CD4-positive, alpha-beta T cell treated with Interleukin-17A for 4 hours (primary cell): ENCODE measurements at places on chromosomes 1 and 21.
A peak's percentile ranks its signal among the peaks of the same experiment; 100 is the strongest.

DNA sequence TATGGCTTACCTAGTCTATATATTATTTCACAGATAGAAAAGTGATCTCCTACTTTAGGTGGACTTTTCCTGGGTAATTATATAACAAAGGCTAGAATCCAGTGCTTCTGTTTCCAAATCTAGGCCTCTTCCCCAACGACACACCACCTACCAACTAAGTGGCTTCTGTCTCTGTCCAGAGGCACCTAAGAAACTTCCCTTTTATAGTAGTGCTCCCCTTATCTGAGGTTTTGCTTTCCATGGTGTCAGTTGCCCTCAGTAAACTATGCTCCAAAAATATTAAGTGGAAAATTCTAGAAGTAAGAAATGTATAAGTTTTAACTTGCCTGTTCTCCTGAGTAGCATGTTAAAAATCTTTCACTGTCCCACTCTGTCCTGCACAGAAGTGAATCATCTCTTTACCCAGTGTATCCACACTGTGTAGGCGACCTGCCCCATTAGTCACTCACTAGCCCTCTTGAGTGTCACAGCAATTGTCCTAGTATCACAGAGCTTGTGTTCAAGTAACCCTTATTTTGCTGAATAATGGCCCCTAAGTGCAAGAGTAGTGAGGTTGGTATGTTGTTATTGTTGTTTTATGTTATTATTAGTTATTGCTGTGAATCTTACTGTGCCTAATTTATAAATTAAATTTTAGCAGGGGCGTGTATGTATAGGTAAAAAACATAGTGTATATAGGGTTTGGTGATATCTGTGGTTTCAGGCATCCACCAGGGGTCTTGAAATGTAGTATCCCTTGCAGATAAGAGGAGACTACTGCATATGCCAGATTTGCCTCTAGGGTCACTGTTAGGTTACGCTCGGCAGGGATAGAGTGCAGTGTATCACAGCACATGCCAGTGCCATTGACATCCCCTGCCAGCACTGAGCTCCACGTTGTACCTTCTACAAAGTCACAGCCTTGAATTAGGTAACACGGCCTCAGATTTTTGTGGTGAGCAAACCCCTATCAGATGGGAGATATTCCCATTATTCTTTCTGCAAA, 14.7 kb upstream of the CD53 start:
- no peak for DNase-seq

GRCh38 chr1:119384591-119384990, 16.0 kb downstream of the HAO2 start:
- DNase-seq: no peak

DNA sequence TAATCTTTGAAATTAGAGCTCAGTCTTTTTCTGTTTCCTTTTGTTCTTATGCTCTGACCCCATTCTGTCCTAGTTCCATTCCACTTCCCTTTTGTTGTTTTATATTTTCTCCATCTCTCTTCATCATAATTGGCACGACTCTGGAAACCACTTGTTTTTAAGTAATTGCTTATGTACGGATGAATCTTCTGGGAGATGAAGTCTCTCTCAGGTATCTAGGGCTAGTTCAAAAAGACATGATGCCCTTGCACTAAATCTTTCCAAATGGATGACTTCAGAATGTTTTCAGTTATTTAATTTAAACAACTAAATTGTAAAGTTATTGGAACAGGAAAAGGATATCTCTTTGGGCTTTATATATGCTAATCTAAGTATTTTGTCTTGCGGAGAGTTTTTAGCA, at the start of gene OR6F1:
OR6F1 (minus strand) TSS at position 101 of the 400 bp plus-strand sequence. CDS start 3,891 bp downstream, outside the sequence.
- DNase-seq: no peak

DNA sequence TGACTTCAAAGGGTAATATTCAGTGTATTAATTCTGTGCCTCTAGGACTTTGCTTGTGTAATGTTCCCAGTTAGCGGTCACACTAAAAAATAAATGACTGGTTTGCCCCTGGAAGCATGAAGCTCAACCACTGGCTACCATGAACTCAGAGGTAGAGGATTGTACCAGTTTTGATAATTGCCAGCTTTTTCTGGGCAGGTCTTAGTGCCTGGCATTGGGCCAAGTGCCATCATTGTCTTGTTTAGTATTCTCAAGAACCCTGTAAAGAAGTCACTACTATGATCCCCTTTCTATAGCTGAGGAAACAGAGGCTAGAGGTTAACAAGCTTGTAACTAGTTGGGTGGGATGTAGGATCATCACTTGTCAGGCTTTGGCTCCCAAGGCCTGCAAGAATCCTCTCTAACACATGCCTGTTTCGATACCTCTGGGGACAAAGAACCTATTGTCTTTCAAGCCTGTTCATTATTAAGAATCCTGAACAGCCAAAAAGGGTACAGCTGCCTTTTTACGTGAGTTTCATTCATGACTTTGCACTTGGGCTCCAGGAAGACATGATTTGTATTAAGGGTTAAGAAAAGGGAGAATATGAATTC, 121.9 kb upstream of the JUN start:
- no peak for DNase-seq

DNA sequence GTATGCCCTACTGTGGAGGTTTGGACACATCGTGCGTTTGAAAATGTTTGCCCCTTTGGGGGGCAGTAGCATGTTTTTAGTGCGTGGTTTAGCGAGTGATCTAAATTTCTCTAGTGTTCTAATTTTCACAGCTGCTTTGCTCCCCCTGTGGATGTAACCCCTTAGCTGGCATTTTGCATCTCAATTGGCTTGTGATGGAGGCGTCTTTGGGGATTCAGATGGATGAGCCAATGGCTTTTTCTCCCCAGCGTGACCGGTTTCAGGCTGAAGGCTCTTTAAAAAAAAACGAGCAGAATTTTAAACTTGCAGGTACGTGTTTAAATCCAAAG, 836 bp downstream of the CDC7 start:
- no peak for DNase-seq

- peak; percentile 39 for DNase-seq
Observed at GRCh38 chr1:226549937-226550671, 1.5 kb downstream of the STUM start.

DNA sequence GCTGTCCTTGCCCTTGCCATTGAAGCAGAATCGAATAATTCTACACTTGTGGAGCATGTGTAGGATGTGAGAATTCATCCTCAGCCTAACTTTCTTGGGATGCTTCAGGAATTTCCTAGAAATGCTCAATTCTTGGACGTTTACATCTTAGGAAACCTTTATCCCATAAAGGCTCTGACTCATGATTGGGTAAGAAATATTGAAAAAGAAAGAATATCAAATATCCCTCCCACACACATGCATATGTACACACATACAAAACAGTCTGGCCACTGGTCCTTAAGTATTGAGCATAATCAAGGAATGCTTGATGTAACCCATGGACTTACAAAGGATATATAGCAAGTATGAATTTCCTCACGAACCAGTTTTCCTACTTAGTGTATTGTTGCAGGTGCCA, 83.9 kb upstream of the IPO9 start:
- no peak for DNase-seq

- DNase-seq: no peak
Observed at GRCh38 chr1:17531682-17532487, 7.6 kb upstream of the ARHGEF10L start.

DNA sequence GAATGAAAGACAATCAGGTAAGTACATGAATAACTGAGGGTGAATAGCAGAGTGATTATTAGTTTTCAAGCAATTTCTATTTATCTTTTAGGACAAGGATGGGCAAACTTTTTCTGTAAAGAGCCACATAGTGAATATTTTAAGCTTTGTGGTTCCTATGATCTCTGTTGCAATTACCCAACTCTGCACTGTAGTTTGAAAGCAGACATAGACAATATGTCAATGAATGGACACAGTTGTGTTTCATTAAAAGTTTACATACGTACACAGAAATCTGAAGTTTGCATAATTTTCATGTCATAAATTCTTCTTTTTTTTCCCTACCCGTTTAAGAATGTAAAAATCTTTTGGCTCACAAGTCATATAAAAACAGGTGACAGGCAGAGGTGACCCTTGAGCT, 71.4 kb downstream of the ZNF281 start:
- no peak for DNase-seq

DNA sequence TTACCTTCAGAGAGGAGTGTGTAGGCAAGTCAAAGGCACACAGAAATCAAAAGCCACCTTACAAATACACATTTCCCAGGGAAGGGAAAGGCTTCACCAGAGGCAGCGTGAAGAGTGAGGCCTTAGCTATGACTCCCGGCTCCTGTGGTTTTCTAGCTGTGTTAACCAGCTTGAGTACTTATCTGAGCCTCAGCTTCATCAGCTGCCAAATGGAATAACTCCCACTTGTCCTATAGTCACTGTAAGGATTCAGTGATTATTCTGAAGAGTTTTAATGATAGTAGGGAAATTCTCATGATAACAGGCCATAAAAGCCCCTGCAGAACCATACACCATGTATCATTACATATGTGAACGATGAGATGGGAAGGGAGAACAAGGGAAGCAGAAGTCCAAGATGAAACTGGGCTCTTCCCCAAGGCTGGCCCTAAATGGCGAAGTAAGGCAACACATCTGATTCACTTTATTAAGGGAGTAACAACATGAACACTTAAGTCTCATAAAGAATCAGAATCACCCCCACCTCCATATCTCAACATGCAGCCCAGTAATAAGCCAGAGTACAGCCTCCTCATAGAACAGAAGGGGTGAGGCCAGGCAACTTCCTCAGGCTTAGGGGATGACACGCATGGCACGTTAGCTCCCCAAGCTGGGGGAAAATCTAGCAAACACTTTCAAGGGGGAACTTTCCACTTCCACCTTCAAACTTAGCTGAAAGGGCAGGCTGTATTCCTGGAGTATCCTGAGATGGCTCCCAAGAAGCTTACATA, 63.7 kb downstream of the SLC66A1 start:
- no peak for DNase-seq

GRCh38 chr1:151916726-151917370, 7.5 kb upstream of the THEM4 start:
- DNase-seq: no peak

GRCh38 chr1:199979071-199979470, 48.4 kb upstream of the NR5A2 start:
- no peak for DNase-seq

DNA sequence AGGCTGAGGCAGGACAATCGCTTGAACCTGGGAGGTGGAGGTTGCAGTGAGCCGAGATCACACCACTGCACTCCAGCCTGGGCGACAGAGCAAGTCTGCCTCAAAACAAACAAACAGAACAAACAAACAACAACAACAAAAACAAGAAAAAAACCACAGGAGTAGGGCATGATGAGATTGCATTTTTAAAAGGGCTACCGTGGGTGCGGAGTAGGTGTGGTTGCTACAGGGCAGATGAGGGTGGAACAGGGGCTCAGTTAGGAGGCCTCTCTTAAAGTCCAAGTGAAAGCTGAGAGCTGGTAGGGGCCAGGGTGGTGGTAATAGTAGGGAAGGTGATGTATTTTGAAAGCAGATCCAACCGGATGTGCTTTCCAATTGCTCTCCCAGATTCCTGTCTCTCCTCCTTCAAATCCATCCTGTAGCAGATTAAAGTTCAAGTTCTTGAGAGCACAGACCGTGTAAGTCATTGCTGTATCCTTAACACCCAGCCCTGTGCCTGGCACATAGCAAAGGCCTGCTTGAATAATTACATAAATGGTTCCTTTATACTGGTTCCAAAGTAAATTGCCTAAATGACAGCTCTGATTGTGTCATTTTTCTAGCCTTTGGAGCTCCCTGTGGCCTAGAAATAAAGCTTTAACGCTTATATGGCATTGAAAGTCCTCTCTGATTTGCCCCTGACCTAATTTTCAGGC, 4.2 kb upstream of the LINGO4 start:
- no peak for DNase-seq

- no peak for DNase-seq
Observed at GRCh38 chr1:230129341-230129740, 62.3 kb downstream of the GALNT2 start.

DNA sequence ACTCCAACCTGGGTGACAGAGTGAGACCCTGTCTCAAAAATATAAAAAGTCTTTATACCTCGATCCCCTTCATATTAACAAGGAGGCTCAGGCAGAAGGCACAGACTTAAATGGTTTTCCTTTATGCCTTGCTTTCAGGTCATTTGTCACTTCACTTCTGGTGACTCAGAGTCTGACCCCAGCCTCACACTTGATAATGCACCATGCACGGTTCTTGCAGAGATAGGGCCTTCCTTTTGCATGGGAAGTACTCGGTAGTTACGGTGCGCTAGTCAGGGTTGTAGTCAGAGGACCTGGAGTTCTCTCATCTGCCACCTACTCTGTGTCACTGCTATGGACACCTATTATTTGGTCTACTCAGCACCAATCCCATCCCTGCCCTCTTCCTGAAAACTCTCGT, 43.6 kb upstream of the BMP8B start:
- no peak for DNase-seq

DNA sequence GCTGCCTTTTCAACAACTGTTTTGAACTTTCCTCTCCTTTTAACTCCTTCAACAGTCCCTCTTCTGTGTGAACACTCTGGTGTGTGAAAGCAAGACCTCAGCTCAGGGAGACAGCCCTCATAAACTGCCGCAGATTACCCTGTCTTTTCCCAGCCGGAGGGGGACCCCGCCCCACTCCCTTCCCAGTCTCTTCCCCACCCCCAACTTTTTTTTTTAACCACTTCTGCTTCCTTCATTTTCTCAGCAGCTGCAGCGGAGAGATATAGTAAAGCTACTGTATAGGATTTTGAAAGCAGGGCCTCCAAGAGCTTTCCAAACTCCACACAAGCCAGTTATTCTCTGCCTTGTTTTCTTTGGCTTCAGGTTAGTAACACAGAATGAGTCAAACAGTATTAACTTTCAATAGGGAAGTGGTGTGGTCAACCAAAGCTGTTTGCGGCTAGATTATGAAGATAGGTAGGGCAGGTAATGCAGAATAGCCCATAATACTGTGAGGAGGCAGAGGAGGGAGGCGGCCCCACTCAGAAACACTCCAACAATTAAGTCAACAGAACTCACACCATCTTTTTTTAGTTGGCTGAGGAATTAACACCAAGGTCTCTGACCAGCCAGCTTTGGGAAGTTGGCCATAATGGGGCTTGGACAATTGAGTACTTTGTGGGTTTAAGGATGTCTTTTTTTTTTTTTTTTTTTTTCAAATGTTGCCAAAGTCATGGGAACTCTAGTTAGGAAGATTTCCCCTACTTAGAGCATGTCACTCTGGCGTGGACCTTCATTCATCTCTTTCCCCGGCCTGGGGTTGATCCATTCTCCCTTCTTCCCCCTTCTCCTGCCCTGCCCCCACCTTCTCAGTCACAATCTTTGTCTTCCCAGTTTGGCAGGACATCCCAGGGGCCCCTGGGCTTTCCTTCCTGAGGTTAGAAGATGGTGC, 177.0 kb downstream of the CLIC6 start:
- DNase-seq: peak; percentile 38
